ENCODE measurements at places on chromosomes 12 and 14. TPM values are rescaled to one million over a fixed set of nuclear protein-coding genes. Genes with fewer than 3 reads are reported as not detected.

The PLA2G1B gene
- total RNA-seq = not detected

The SLC38A6 gene
- total RNA-seq = 43.7 TPM

The SLC6A12 gene
- not detected for total RNA-seq

The CDH24 gene
- 3.3 TPM for total RNA-seq

The TAS2R43 gene
- total RNA-seq = not detected

The KIF26A gene
- 0.77 TPM for total RNA-seq

The NID2 gene
- total RNA-seq = 22.2 TPM

The DEGS2 gene
- 0.02 TPM for total RNA-seq
